ENCODE measurements at places on chromosomes 7 and 10. TPM values are rescaled to one million over a fixed set of nuclear protein-coding genes. Genes with fewer than 3 reads are reported as not detected.

GRCh38 chr7:14691034-14691433 is 211.5 kb downstream of the DGKB start:
- no peaks in the 10 kb centered on the region for H3K36me3 ChIP-seq
- DNase-seq: no peak
- no peaks in the 10 kb centered on the region for H3K27me3 ChIP-seq
- H3K4me3 ChIP-seq: no peak overlapping the region

DNA sequence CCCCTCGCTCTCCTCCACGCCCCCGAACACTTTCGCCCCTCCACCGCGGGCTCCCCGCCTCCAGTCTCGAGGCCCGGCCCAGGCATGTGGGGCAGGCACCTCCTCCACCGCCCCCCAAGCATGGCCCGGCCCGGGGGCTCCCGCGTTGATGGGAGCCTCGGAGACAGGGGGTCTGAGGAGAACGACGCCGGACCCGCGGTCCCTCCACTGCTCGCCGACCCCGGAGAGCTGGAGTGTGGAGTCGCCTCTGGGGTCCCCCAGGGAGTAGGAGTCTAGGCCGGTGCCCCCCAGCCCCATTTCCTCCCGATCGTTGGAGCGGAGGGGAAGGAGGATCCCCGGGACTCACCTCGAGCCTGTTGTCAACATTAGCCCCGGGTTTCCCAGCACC is 206 bp downstream of the UPF2 start:
- no peaks in the 10 kb centered on the region for H3K36me3 ChIP-seq
- H3K4me1 ChIP-seq: peaks cover 21% of the 10 kb centered on the region
- H3K4me3 ChIP-seq: peak overlapping the region; percentile 92
- no peaks in the 10 kb centered on the region for H3K27me3 ChIP-seq

- H3K27me3 ChIP-seq: peaks cover 3% of the 10 kb centered on the region
- no peaks in the 10 kb centered on the region for H3K36me3 ChIP-seq
- peak; percentile 87 for DNase-seq
Measured at GRCh38 chr7:90595801-90596670, at the start of gene CDK14. Gene CDK14 (plus strand): TSS chr7:90596321. CDS start chr7:90596628, 307 bp downstream.

- H3K4me1 ChIP-seq: peaks cover 39% of the 10 kb centered on the region
- no peak for DNase-seq
- H3K27ac ChIP-seq: peak overlapping the region; percentile 67
- no peak overlapping the region for H3K4me3 ChIP-seq
- no peaks in the 10 kb centered on the region for H3K27me3 ChIP-seq
Measured at GRCh38 chr10:124476043-124476725, 14.6 kb downstream of the LHPP start.

DNA sequence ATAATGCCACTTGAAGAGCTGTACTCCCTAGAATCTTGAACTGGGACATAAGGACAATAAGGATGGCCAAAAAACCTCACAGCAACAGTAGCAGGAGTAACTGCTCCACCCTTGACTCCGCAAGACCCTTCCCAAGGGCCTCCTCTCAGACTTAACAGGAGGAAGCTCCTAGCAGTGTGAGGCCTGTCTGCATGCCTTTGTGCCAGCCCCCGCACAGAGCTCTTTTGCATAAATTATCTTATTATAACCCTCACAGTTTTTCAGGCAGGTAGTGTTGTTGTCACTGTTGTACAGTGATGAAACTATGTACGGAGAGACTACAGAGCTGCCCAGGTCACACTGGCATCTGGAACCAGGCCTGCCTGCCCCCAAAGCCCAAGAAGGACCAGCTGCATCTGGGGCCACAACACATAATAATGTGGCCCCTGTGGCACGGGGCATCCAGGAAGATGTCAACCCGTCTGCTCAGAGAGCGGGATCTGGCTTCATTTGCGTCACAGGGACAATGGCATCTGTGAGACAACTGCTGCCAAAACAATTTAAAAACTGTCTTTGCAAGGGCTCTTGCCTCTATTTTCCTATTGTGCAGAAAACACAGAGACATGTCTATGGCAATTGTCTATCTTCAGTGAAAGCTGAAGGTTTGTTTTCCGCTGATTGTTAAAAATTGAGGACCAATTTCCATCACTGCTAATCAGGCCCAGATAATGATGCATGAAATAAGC is 249.3 kb upstream of the GRB10 start:
- no peak overlapping the region for H3K27ac ChIP-seq
- H3K4me1 ChIP-seq: peaks cover 19% of the 10 kb centered on the region
- H3K36me3 ChIP-seq: peaks cover 18% of the 10 kb centered on the region
- no peaks in the 10 kb centered on the region for H3K27me3 ChIP-seq
- H3K4me3 ChIP-seq: no peak overlapping the region
- DNase-seq: no peak

KLF14 gene
- total RNA-seq: not detected

DNA sequence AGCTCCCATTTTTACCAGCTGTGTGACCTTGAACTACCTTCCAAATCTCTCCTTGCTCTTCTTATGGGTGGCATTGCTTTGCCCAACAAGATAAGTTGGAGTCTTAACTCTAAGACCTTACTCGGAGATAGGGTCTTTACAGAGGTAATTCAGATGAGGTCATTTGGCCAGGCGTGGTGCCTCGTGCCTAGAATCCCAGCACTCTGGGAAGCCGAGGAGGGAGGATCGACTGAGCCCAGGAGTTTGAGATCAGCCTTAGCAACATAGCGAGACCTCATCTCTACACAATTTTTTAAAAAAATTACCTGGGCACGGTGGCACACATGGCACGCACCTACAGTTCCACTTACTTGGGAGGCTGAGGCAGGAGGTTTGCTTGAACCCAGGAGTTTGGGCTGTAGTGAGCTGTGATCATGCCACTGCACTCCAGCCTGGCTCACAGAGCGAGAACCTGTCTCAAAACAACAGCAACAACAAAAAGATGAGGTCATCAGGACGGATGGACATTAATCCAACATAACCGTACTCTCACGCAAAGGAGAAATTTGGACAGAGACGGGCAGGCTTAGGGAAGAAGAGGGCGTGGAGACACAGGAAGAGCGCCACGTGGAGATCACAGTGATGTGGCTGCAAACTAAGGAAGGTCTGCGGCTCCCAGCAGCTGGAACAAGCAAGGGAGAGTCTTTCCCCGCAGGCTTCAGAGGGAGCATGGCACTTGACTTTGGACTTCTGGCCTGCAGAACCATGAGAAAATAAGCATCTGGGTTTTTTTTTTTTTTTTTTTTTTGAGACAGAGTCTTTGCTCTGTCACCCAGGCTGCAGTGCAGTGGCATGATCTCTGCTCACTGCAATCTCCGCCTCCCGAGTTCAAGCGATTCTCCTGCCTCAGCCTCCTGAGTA is 122.3 kb upstream of the CARD11 start:
- peaks cover 7% of the 10 kb centered on the region for H3K36me3 ChIP-seq
- DNase-seq: no peak
- no peaks in the 10 kb centered on the region for H3K27me3 ChIP-seq
- no peak overlapping the region for H3K27ac ChIP-seq
- peaks cover 19% of the 10 kb centered on the region for H3K4me1 ChIP-seq

- H3K36me3 ChIP-seq: no peaks in the 10 kb centered on the region
- H3K4me1 ChIP-seq: peaks cover 15% of the 10 kb centered on the region
- no peak for DNase-seq
- no peaks in the 10 kb centered on the region for H3K27me3 ChIP-seq
- H3K27ac ChIP-seq: no peak overlapping the region
Measured at GRCh38 chr7:11540271-11540761, 291.7 kb downstream of the THSD7A start.

- H3K36me3 ChIP-seq: peaks cover 20% of the 10 kb centered on the region
- peak overlapping the region; percentile 65 for H3K4me3 ChIP-seq
Measured at GRCh38 chr7:64876792-64877713, 26.0 kb upstream of the ZNF273 start.

DNA sequence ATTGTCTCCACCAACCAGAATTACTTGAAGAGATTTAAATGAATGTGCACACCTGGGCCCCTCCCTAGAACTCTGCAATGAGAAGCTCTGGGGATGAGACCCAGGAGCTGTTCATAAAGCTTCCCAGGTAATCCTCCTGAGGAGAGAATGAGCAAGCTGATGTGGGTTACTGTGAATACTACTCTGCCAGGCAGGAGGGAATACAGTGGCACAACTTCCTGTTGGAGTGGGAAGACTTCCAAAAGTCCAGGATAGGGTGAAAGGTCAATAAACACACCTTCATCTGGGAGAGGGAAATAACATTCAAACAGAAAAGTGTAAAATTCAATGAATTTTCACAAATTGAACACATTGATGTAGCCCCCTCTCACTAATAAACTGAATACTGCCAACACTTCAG is 351.4 kb downstream of the ABCA13 start:
- no peaks in the 10 kb centered on the region for H3K27me3 ChIP-seq
- H3K4me1 ChIP-seq: no peaks in the 10 kb centered on the region
- H3K4me3 ChIP-seq: no peak overlapping the region
- no peaks in the 10 kb centered on the region for H3K36me3 ChIP-seq
- no peak for DNase-seq
- no peak overlapping the region for H3K27ac ChIP-seq

GRCh38 chr10:112778579-112778978 is 171.5 kb upstream of the TCF7L2 start:
- no peak overlapping the region for H3K27ac ChIP-seq
- no peak for DNase-seq
- H3K27me3 ChIP-seq: no peaks in the 10 kb centered on the region
- no peaks in the 10 kb centered on the region for H3K36me3 ChIP-seq
- H3K4me3 ChIP-seq: no peak overlapping the region
